ENCODE measurements at places on chromosomes 12 and 14.

DNA sequence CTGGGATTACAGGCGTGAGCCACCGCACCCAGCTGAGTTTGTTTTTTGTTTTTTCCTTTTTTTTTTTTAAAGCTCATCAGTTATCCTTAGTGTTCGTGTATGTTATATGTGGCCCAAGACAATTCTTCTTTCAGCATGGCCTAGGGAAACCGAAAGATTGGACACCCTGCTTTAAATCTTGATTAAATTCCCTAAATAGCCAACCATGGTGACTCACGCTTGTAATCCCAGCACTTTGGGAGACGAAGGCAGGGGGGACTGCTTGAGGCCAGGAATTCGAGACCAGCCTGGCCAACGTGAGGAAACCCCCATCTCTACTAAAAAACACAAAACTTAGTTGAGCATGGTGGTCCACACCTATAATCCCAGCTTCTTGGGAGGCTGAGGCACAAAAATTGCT, 131.1 kb downstream of the MED13L start:
- no peak for DNase-seq

GRCh38 chr14:104541905-104542465, 37.6 kb upstream of the C14orf180 start:
- DNase-seq = no peak

DNA sequence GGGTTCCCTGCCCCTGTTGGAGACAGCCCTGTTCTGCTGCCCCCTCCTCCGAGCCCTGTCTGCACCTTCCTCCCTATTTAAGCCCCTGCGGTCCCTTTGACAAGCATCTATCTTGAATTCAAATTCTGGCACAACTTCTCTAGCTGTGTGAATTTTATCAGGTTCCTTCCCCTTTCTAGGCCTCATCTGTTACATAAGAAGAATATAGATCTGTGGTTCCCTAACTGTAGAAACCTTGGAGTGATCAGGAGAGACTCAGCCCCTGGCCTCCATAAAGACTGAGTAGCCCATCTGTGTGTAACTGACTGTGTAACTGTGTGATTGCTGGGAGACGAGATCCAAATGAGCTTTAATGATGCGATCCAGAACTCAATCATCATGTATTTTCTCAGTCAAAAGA, 13.0 kb upstream of the RACGAP1 start:
- DNase-seq = no peak

DNA sequence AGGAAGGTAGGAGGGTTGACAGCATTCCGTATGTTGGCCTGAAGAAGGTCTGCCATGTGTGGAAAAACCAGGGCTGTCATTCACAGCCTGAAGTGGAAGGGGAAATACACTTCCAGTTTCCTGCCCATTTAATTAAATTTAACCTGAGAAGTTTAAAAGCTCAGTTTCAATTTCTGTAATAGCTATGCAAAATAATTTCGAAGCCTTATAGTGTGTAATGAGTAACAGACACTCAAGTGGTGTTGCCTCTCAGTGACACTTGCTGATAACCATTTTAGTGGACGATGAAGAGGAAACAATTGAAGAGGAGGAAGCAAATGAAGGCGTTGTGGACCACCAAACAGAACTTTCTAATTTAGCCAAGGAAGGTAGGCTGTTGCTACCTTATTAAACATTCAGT, 44.8 kb downstream of the EP400 start:
- no peak for DNase-seq

GRCh38 chr12:91606662-91607377, 424.2 kb upstream of the DCN start:
- no peak for DNase-seq

All from stimulated activated naive CD4-positive, alpha-beta T cell (primary cell).